ENCODE measurements at places on chromosomes 6 and 20.

DNA sequence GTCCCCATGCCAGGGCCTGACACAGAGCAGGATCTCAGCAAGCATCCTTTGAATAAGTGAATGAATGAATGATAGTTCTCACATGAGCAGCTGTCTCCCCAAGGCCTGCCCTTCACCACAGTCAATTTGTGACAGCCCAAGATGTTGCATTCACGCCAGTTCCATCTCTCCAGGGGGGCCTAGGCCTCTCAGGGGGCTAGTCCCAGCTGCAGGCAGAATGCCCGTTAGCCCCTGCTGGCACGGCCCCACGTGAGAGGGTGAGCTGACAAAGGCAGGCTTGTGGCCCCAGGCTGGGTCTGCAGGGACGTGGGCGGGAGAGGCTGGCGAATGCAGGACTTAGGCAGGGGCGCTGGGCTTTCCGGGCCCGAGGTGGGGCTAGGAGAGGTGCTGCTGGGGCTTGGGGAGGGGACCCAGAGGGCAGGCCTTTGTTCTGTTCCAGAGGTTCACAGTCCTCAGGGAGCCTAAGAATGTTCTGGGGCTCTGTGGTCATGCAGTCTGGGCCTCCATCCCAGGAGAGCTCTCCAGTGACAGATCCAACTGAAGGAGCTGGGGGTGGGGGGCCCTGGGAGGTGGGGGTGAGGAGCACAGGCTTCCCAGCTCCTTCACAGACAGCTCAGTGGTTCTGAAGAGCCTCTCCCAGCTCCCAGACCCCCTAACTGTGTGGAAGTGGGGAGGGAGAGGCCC lies 30.5 kb upstream of the TLDC2 start:
- DNase-seq: no peak

- peak; percentile 70 for DNase-seq
These were observed at the start of the genes QRSL1 and RTN4IP1 for GRCh38 chr6:106629103-106629858. Gene QRSL1 (plus strand): TSS chr6:106629578. CDS start chr6:106629682, 104 bp downstream. Gene RTN4IP1 (minus strand): TSS chr6:106629498. CDS start chr6:106629021, 477 bp downstream.

DNA sequence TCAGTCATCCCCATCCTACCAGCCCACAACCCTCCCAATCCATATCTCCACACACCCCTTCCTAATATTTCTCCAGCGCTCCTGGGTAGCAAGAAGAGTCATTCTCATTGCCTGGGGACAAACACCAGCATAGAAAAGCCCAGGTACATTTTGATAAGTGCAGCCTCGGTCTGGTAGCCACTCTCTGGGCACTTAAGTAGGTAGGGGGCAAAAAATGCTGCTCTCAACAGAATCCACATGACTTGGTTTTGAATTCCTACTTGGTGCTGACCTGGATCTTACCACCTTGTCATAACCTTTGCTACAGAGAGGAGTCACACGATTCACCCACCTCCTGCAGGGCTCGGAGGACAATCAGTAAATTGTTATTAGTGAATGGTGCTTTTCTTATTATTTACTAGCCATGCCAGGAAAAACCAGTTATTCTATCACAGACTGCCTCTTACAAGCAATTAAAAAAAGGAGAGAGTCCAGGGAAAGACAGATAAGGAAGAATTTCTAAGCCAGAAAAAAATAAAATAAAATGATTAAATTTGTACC lies 249.1 kb downstream of the LY86 start:
- DNase-seq: no peak

GRCh38 chr20:54063580-54063979 lies 6.8 kb downstream of the BCAS1 start:
- no peak for DNase-seq

- DNase-seq: no peak
These were observed 529.1 kb upstream of the CITED2 start for GRCh38 chr6:139903411-139904157.

- DNase-seq: no peak
These were observed 8.9 kb downstream of the EHMT2 start for GRCh38 chr6:31888276-31889258.

DNA sequence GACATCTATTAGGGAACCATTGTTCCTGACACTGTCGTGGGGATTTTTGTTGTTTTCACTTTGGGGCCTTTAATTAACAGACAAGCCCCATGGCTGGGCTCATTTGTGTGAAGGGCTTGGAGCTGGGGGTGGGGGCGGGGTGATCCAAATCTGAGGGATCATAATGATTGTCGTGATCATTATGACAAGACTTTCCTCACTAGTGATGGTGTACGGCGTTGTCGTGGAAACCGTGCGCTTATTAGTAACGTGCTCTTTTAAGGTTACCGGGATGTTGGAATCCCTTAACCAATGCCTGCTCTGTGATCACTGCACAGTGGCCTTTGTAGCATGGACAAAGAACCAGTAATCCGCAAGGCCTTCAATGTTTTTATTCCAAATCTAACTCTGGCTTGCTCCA lies 18.6 kb downstream of the PDYN start:
- DNase-seq: no peak
